ENCODE measurements at places on chromosomes 16 and 17.
A peak's percentile ranks its signal among the peaks of the same experiment; 100 is the strongest.

DNA sequence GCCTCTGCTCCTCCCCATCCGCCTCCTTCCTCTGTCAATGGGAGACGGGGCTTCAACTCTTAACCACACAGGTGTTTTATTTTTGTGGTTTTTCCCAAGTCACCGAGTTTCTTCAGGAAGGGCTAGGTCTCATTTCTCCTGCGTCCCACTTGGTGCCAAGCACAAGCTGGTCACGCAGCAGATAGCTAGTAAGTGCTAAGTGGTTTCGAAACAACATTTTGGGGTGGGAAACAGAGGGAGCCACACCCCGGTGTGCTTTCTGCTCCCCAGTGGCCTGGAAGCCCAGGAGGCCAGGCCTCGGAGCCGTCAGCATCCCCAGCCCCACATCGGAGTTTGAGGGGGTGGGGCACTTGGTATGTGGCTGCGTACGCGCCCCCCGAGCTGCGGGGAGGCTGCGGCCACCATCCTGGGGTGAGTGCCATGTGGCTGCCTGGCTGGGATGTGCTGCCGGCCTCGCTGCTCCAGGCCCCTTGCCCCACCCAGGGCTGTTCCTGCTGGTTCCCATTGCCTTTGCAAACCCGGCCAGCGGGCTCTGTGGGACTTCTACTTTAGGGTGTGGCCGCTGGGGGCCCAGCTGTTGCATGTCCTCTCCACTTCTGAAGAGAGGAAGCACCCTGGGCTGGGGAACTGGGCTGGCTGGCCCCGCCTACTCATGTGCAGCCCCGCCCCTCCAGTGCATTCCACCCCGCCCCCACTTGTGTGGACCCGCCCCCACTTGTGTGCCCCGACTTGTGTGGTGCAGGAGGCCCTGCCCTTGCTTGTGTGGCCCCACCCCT lies 55.6 kb downstream of the BAIAP2 start:
- peak; percentile 22 for DNase-seq
- H3K36me3 ChIP-seq: no peaks in the 10 kb centered on the region
- H3K4me3 ChIP-seq: no peak overlapping the region
- H3K27ac ChIP-seq: no peak overlapping the region

DNA sequence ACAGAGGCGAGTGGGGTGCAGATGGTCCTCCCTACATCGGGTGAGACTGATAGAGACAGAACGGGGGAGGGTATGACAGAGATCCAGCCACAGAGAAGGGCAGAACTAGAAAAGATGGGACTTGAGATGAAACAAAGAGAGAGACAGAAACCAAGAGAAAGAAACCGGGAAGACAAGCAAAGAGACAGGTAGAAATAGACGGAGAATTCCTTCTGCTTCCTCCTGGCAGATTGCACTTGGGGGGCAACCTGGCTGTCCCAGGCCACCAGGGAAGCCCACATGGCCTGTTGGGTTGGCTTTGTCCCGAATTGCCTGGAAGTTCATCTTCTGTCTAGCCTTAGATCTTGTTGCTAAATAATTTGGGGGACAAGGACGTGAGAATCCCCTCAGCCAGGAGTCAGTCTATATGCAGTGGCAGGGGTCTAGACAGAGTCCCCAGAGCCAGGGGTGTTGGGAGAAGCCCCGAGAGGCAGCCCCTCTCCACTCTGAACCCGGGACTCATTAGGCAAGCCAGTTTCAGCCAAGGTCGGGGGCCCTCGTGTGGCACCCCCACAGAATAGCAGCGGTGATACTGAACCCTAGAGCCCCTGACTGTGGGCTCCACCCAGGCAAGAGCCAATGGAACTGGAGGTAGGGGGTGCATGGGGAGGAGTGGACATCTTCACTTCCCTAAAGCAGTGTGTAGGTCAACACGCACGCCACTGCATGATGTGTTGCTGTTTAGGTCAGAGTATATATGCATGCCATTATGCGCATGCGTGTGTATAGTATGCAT lies 627 bp upstream of the TSPOAP1 start:
- peaks cover 52% of the 10 kb centered on the region for H3K27me3 ChIP-seq
- H3K36me3 ChIP-seq: peaks cover 45% of the 10 kb centered on the region
- peaks cover 56% of the 10 kb centered on the region for H3K4me1 ChIP-seq

DNA sequence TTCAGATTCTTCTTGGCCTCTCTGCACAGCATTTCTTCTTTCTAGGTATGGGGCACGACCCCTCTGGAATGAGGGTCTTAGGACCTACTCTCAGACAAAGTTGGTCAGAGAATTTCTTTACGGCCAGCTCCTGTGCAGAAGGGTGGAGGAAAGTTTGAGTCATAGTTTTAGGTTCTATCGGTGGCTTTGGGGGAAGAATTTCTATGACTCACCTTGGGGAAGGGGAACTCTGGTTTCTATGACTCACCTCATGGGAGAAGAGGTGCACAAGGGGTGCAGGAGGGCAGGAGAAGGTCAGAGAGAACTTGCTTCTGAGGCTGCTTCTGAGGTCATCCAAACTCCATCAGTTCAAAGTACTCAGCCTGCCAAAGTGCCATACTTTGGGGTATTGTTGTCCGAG lies 2.5 kb upstream of the ABCC12 start:
- no peak overlapping the region for H3K4me3 ChIP-seq
- DNase-seq: peak; percentile 67
- H3K27ac ChIP-seq: peak overlapping the region; percentile 73
- H3K36me3 ChIP-seq: no peaks in the 10 kb centered on the region
- H3K4me1 ChIP-seq: peaks cover 27% of the 10 kb centered on the region

GRCh38 chr16:35492225-35492624 lies 2032.8 kb downstream of the TP53TG3F start:
- H3K27me3 ChIP-seq: no peaks in the 10 kb centered on the region
- no peak overlapping the region for H3K27ac ChIP-seq
- H3K4me3 ChIP-seq: no peak overlapping the region

GRCh38 chr17:79840269-79840988 lies 1.2 kb upstream of the CBX4 start:
- H3K36me3 ChIP-seq: no peaks in the 10 kb centered on the region
- peaks cover 44% of the 10 kb centered on the region for H3K27me3 ChIP-seq
- H3K4me1 ChIP-seq: peaks cover 25% of the 10 kb centered on the region
- no peak overlapping the region for H3K4me3 ChIP-seq

- peak overlapping the region; percentile 96 for H3K27ac ChIP-seq
- peaks cover 15% of the 10 kb centered on the region for H3K36me3 ChIP-seq
- H3K4me1 ChIP-seq: peaks cover 34% of the 10 kb centered on the region
- DNase-seq: no peak
- peak overlapping the region; percentile 92 for H3K4me3 ChIP-seq
These were observed 344 bp downstream of the PSME3IP1 start for GRCh38 chr16:57185446-57185944.

- no peak overlapping the region for H3K4me3 ChIP-seq
- no peak for DNase-seq
- peak overlapping the region; percentile 81 for H3K27ac ChIP-seq
- H3K36me3 ChIP-seq: peaks cover 22% of the 10 kb centered on the region
These were observed 19.8 kb downstream of the MAP2K4 start for GRCh38 chr17:12040478-12040877.
